Neural crest cell (in vitro differentiated cells): ENCODE measurements at places on chromosomes 5 and 9. TPM values are rescaled to one million over a fixed set of nuclear protein-coding genes. Genes with fewer than 3 reads are reported as not detected.

DNA sequence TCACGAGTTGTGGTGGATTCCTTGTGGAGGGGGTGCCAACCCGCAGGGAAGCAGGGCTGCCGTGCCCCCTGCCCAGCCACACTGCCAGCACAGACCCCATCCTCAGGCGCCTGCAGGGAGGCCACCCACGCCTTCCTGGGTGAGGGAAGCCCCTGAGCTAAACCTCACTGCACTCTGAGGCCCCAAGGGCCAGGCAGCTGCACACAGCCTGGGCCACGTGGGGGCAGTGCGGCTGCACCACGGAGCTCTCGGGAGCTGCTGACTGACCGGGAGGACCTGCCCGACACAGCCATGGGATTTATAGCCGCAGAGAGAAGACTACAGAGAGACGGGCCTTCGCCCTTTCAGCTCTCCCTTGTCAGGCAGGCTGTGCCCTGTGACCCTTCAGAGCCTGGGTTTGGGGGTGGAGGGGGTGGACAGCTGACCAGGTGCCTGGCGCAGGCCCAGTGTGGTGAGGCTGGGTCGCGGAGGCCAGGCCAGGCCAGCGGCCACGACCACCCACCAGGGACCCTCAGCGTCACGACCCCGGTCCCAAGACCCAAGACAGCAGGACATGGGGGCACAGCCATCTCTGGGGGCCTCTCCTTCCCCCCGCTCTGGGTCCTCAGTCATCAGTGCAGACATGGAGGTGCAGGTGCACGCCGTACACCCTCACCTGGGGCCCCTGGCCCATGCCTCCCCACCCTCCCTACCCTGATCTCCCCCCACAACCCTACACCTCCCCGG lies 4.3 kb upstream of the AHRR start:
- DNase-seq, result peak; percentile 73

DNA sequence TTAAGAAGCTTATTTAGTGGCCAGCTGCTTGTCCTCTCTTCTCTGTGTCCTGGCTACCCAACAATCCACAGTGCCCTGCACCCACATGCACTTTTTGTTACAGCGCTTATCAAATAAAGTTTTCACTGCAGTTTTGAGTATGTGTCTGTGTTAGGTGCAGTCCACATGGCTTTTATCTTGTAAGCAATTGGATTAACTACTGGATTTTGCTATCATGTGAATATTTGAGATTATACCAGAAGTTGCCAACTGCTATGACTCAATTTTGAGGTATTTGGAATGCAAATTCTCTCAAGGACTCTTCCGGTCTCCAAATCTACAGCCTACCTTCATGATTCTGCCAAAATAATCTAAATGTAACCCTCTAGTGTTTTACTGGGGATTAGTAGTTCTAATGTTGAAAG lies 690.2 kb downstream of the NR2F1-AS1 start:
- DNase-seq, result no peak

DNA sequence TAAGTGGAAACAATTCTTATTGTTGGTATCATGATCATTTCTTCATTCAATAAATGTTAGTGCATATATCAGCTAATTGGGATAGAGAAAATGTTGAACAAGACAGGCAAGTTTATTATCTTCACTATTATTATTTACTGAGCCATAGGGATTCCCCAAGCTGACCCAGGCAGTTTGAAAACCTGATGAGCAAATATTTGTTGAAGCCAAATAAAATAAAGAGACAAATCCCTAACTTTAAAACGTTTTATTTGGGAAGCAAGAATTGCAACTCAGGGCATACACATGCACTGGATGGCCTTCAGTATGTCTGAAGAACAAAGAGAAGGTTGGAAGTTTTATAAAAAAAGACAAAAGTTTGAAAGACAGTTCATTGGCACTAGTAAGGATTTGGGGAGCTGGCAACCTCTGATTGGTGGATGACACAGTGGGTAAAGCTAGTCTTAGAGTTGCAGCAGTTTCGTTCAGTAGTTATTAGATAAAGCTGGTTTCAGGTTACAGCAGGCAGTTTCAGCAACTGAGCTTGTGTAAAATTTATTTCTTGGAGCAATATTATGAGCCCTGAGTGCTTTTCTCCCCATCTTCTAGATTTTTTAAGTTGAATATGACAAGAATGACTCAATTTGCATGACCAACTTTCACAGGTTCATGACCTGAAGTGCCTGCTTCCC lies 44.7 kb upstream of the PRLR start:
- no peak for DNase-seq

DNA sequence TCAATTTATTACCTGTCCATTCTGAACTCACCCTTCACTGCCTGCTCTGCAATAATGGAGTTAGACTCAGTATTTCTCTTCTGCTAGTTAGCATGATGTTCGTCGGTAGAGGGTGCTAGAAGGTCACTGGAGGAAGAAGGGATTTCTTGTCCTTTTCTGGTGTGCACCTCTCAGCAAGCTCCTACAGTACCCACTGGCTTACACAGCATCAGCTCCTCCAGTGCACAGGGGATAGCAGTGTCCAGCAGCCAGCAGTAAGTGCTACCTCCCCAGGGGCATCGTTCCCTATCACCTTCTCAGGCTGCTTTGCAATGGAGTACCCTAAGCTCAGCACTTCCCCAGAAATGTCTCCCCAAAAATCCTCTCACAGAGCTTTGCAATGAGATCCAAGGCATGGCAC lies 45.9 kb upstream of the APC start:
- no peak for DNase-seq

TMEM174 gene
- not detected in 2 replicates for total RNA-seq

NME5 gene
- total RNA-seq, result 6.3 and 8.4 TPM in 2 replicates

LSM11 gene
- total RNA-seq, result 10.4 and 11.3 TPM in 2 replicates
